ENCODE measurements at places on chromosomes 6 and 20. TPM values are rescaled to one million over a fixed set of nuclear protein-coding genes. Genes with fewer than 3 reads are reported as not detected.
A peak's percentile ranks its signal among the peaks of the same experiment; 100 is the strongest.

DNA sequence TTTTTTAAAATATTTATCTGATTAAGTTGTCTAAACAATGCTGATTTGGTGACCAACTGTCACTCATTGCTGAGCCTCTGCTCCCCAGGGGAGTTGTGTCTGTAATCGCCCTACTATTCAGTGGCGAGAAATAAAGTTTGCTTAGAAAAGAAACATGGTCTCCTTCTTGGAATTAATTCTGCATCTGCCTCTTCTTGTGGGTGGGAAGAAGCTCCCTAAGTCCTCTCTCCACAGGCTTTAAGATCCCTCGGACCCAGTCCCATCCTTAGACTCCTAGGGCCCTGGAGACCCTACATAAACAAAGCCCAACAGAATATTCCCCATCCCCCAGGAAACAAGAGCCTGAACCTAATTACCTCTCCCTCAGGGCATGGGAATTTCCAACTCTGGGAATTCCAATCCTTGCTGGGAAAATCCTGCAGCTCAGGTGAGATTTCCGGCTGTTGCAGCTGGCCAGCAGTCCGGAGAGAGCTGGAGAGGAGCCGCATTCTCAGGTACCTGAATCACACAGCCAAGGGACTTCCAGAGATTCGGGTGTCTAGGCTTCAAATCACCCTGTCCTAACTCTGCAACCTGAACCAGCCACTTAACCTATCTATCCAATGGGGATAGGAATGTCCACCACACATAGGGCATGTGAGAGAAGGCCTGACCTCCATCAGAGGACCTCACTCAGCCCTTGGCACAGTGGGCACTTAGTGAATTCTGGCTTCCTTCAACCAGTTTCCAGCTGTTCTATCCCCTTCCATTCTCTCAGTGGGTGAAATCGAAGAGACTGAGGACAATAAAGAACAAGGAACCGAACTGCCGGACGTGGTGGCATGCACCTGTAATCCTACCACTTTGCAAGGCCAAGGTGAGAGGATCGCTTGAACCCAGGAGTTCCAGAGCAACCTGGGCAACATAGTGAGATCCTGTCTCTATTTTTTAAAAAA lies 3.1 kb downstream of the TNF start:
- no peak for DNase-seq

- DNase-seq = peak; percentile 100
These were observed at the start of gene TCF19 for GRCh38 chr6:31158140-31158862. Gene TCF19, plus strand, starts transcription at chr6:31158589. Its CDS starts 881 bp downstream, at chr6:31159470.

DNA sequence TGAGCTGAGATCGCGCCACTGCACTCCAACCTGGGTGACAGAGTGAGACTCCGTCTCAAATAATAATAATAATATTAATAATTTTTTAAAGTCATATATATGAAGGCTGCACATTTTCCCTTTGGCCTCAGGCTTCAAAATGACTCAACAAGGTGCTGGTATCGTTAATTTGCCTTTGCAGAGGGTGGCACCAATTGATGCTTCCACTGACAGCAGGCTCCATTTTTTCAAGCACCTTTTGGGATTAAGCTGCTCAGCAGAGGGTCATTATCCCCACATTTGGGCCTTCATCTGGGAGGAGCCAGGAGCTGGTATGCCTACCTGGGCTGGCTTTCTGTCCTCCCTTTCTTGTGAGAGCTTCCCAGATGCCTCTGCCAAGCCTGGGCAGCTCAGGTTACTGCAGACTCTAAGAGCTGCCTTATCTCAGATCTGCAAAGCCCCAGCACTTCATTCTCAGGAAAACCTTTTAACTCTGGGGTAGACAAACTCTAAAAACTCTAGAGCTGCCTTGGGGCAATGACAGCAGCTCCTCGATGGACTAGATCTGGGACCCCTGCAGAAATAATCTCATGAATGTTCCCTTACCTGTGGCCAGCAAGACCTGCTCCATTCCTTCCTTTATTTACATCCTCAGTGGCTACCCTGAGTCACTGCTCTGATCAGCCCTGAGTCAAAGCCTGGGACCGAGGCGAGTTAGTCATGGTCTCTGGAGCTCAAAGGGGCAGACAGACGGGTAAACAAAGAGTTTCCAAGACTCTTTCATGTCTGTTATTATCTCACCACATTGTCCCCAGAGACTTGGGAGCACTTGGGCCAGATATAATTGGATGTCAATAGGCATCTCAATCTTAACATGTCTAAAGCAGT lies 80.0 kb upstream of the EYA2 start:
- DNase-seq = no peak

GRCh38 chr6:15882915-15883314 lies 220.1 kb upstream of the DTNBP1 start:
- no peak for DNase-seq

DNA sequence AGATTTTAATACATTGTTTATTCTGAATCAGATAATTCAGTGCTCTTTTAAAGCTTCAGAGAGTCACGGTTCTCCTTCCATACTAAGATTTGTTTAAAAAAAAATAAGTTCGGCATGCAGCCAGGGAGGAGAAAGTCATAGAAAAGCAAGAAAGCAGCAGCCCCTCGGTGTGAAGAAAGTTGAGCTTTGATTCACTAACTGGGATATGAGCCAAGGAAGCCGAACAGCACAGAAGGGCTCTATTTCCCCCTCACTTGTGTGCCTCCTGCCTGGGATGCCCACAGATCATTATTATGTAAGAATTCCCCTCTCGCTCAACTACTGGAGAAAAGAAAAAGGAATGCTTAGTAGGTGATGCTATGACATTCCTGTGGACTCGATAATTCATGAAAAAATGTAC lies 69.3 kb upstream of the SYNJ2 start:
- peak; percentile 80 for DNase-seq

- no peak for DNase-seq
These were observed 102.3 kb upstream of the CDYL start for GRCh38 chr6:4673861-4674260.

GRCh38 chr6:7446619-7447325 lies 57.2 kb downstream of the RIOK1 start:
- DNase-seq = no peak

- no peak for DNase-seq
These were observed 7.0 kb upstream of the FOXF2 start for GRCh38 chr6:1382331-1382882.

GRCh38 chr6:168001029-168001332 lies 3.5 kb downstream of the KIF25 start:
- DNase-seq = no peak

DNA sequence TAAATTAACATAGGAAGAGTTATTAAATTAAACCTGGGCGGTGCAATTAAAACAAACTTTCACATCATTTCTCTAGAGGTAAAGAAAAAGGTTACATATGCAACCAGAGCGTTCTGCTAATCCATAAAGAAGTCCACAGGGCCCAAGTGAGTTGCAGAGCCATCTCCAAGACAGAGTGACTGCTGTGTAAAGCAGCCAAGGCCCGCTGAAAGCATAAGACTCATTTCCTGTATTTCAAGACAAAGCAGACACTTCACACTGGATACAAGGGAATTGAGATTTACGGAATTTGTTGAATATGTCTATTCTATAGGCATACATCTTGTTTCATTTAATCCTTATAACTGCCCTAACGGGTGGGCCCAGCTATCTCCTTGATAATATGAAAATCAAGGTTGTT lies 422.8 kb downstream of the CBLN4 start:
- no peak for DNase-seq

- no peak for DNase-seq
These were observed 160.4 kb upstream of the SPACA1 start for GRCh38 chr6:87887266-87887665.

DNA sequence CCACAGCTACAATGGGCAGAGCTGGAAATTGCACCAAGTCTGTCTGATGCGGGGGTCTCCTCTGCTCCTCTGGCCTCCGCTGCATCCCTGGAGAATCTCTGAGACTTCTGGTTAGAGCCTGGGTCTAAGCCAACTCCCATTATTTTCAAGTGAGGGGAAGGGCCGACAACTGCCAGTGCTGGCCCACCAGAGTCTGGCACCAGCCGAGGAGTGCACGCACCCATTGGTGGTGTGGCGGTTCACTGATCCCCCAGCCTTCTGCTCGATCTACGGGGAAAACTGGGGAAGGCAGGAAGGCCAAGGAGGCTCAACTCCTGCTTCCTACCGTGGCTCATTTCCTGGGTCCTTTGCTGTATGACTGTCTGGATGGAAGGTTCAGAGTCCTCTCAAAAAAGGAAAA lies 6.2 kb downstream of the NQO2 start:
- no peak for DNase-seq

DNA sequence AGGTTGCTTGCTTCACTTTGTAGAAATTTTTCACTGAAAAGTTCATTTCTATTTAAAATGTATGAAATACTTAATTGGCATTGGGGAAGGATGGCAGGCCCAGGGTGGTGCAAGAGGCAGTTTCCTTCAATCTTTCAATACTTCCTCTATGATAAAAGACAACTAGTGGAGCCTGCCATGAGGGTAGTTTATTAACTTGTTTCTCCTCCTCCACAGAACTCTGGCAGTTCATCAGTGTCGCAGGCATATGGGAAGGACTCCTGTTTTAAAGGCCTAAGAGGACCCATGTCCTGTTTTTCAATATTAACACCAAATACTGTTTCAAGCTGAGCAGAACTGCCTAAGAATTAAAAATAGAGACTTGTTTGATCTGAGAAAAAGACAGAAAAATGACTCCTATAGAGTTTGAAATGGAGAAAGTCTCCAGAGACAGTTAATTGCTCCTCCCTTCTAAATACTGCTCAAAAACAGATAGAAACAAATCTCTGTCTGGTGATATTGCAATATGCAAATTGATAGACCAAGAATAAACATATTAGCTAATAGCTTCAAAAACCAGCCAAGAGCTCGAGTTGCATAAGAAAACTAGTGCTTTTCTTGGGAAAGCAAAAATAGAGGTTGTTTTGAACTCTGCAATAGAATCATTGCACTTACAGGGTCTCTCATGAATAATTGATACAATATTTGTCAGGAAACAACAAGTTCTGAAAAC lies 665.7 kb upstream of the SLC35B3 start:
- DNase-seq = no peak

GRCh38 chr6:64160486-64160885 lies 524.9 kb downstream of the PHF3 start:
- DNase-seq = no peak

DNA sequence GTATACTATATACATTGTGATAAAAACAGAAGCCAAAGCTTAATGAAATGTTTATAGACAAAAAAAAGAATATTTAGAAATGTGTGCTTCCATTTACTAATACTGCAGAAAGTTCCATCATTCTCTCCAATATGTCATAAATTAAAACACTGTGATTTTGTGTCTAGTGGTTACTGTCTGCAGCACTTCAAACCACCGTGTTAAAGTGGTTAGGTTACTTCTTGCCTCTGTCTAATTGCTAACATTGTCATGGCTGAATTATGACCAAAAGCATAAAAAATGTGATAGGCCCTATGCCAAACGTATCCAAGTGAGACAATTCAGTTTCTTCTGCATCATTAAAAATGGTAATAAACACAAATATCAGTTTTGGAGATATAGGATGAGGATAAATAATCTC lies 52.7 kb upstream of the CST5 start:
- DNase-seq = no peak

DNA sequence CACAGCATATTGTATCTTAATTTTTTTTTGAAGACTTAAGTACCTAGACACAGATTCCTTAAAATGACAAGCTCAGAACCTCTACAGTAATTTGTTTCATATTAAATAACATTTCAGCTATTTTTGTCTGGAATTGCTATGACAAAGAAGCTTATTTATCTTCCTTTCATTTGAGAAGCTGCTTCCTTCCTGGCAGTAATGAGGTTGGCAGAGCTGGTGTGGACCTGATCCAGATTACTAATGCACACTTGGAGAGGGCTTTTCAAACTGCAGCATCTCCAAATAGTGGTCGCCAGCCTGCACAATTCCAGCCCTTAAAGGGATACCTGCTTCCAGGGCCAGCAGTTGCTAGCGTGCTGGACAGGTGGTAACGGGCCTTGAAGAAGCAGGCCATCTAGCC lies 12.1 kb downstream of the PTCHD4 start:
- DNase-seq = peak; percentile 28

- DNase-seq = no peak
These were observed 9.9 kb downstream of the FOXF2 start for GRCh38 chr6:1399085-1399780.

DNA sequence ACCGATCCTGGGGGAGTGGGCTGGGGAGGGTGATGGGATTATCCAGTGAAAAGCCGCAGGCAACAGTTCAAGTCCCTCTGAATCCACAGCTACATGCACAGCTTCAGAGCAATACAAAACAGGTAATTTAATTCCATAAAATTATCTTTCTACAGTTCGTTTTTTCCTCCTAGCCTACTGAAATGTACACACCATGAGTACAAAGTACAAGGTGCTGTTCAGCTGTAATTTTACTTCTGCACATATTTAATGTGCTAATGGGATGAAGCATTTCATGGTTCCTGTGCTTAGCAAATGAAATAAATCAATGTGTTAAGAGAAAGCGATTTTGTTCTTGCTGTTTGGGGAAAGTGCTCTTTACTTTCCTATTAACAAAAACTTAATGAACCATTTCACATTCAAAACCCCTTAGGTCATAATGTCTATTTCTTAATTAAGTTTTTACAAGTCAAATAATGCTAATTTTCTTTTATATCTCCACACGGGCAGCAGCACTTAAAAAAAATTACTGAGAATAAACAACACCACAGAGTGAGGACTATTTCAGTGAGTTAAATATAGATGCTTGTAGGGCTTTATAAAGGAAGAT lies 71.8 kb downstream of the INSM1 start:
- DNase-seq = no peak

Gene FABP7
- 138 TPM for total RNA-seq

Gene DHX35
- total RNA-seq = 14.8 TPM

Gene RIPK1
- total RNA-seq = 17.4 TPM

Gene CRYBG1
- total RNA-seq = 2.4 TPM

Gene SYNDIG1
- 26.2 TPM for total RNA-seq

Gene MYL9
- total RNA-seq = 85.3 TPM

Gene IL17A
- total RNA-seq = not detected

Gene KIAA1755
- total RNA-seq = 51.5 TPM

Gene OXT
- not detected for total RNA-seq

Gene METTL24
- 11.5 TPM for total RNA-seq

Gene ID4
- total RNA-seq = 190 TPM

Gene SLC16A10
- 14.9 TPM for total RNA-seq

Gene DCDC2
- total RNA-seq = 2.4 TPM

Gene RSPH9
- total RNA-seq = 4.7 TPM
